ENCODE measurements at places on chromosomes 13 and 19.

- DNase-seq, result no peak
Observed at GRCh38 chr19:36049080-36049698, 4.9 kb downstream of the THAP8 start.

DNA sequence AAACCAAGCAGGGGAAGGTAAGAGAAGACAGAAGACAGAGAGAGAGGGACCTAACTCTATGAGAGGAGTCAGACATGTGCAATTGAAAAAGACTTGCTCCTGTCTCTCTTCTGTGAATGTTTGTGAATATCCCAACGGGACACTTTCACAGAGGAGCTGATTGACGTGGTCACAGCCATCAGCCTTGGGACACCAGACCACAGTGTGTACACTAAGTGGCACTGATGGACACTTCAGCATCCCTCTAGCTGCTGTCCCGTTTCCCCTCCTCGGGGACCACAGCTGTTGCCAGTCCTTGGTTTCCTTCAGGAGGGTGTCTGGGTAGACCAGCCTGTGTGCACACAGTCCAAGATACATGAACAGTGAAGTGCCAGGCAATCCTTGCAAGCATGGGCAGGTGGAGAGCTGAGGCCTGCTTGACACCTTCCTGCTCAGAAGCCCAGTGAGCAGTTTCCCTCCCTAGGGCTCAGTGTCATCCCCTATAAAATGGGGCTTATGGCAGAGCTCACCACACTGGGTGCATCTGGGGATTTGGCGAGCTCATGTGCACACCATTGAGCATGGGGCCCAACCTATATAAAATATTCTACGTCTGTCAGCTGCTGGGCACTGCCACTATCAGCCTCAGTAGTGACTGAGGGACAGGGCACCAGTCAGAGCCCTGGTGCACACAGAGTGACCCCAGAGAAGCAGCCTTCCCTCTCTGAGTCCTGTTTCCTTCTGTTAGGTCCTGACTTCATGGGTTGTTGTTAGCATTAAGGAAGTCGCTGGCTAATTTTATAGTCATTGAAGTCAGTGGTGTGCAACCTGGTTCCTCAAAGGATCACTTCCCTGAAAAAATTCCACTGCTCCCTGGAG is 4.3 kb upstream of the USF2 start:
- no peak for DNase-seq

DNA sequence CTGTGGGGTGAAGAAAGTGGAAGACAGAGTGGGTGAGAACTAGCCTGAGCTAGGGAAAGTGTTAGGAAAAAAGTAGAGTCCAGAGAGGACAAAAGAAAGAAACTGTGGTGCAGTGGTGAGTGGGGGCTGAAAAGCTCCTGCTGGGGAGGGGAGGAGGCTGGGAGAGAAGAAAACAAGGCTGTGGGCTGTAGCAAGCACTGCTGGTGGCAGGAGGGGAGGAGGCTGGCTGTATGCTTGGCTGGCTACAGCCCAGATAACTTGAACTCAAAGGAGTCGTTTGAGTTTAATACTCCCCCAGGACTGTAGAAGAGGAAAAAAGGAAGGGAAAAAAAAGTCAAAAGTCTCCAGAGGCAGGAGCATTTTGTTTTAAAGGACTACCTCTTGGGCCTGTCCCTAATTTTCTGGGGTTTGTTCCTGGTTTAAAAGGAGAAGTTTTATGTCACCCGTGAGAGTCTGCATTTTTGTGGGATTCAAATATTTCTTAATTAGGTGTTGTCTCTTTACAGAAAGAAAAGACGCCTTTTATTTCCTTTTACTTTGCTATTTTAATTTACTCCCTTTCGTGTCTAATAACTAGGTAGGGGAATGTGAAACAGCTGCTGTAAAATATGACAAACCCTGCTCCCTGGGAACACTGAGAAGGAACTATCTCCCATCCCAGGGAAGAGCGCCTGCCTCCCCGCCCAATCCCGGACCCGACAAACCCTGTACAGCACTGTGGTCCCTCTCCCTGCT is 21.7 kb downstream of the ZIC5 start:
- no peak for DNase-seq

- no peak for DNase-seq
Observed at GRCh38 chr13:87712012-87712411, 40.8 kb downstream of the SLITRK5 start.

DNA sequence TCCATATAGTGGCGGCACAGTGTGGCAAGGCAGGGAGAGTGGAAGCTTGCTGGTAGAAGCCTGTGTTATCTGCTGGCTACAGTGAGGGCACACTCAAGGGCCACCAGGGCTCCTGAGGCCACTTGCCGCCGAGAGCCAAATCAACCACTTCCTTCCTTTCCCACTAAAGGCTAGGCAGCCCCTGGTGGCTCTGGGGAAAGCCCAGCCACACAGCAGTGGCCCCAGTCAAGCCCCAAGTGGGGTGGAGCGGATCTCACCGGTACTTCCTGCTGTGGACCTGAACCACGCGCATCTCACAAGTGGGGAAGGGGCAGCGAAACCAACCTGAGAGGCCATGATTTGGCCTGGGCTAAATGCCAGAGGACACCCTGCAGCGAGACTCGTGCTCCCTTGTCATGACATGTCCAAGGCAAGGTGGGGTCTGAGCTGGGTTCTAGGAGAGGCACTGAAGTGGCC is 21.9 kb upstream of the SLC35E1 start:
- DNase-seq, result no peak

- no peak for DNase-seq
Observed at GRCh38 chr13:67273001-67273400, 42.9 kb upstream of the PCDH9 start.

- DNase-seq, result no peak
Observed at GRCh38 chr19:34573226-34573864, 91.8 kb downstream of the WTIP start.

GRCh38 chr13:23744315-23744714 is 144.9 kb downstream of the MIPEP start:
- DNase-seq, result no peak

DNA sequence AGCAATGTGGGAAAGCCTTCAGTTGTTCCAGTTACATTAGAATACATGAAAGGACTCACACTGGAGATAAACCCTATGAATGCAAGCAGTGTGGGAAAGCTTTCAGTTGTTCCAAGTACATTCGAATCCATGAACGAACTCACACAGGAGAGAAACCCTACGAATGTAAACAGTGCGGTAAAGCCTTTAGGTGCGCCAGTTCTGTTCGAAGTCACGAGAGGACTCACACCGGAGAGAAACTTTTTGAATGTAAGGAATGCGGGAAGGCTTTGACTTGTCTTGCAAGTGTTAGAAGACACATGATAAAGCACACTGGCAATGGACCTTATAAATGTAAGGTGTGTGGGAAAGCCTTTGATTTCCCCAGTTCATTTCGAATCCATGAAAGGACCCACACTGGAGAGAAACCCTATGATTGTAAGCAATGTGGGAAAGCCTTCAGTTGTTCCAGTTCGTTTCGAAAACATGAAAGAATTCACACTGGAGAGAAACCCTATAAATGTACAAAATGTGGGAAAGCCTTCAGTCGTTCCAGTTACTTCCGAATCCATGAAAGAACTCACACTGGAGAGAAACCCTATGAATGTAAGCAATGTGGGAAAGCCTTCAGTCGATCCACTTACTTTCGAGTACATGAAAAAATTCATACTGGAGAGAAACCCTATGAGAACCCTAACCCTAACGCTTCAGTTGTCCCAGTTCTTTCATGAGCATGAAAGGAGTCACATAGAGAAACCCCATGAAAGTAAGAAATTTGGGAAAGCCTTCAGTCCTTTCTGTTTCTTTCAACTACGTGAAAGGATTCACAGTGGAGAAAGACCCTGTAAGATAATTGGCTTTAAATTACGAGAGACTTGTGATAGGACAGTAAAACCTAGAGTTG is 20.1 kb downstream of the ZNF627 start:
- no peak for DNase-seq

DNA sequence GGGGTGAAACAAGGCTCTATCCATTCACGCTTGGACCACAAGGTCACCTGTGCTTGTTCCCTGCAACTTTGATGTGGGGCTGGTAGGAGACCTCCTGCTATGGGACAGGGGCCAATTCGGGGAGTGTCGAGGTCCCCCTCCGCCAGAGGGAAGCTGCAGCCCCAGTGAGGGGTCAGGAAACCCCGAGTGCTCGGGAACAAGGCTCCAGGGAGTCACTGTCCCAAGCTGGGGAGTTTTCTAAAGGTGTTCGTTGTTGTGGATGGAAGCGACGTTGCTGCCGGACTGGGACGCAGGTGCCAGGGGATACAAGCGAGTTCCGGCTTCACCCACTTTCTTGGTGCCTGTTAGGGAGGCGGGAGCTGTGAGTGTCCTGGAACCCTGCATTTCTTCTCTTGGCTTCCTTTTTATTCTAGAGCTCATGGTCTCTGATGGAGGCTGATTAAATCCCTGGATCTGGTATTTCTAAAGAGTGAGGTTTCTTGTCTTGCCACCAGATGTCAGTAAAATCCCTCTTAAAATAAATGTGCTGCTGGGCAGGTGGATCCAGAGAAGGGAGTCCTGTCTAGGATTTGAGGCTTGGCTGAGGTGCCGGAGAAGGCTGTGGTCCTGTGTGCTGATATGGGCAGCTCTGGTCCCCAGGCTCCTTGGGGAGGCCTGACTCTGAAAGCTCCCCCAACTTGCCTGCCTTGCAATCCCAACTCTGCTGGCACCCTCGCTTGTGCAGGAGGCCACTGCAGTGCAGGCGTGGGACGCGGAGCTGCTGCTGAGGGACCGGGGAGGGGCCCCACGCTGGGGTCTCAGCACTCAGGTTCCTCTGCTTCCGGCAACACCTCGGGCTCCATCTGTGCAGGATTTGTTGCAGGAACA is 153.9 kb downstream of the TEX29 start:
- peak; percentile 90 for DNase-seq

GRCh38 chr13:94435604-94436226 is 43.8 kb downstream of the DCT start:
- DNase-seq, result peak; percentile 82

DNA sequence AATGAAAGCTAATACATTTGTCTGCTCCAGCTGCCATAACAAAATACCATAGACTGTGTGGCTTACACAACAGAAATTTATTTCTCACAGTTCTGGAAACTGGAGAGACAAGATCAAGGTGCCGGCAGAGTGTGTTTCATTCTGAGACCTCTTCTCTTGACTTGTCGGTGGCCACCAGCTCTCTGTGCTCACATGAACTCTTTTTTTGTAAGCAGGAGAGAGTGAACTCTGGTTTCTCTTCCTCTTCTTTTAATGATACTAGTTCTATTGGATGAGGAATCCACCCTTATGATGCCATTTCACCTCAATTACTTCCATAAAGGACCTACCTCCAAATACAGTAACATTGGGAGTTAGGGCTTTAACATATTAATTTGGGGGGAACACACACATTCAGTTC is 11.7 kb downstream of the KCTD12 start:
- DNase-seq, result no peak

- DNase-seq, result no peak
Observed at GRCh38 chr13:63161219-63161618, 1745.6 kb upstream of the PCDH20 start.

- no peak for DNase-seq
Observed at GRCh38 chr13:29743201-29743786, 107.1 kb downstream of the UBL3 start.

GRCh38 chr19:45455707-45456499 is 11.9 kb upstream of the FOSB start:
- DNase-seq, result peak; percentile 26

DNA sequence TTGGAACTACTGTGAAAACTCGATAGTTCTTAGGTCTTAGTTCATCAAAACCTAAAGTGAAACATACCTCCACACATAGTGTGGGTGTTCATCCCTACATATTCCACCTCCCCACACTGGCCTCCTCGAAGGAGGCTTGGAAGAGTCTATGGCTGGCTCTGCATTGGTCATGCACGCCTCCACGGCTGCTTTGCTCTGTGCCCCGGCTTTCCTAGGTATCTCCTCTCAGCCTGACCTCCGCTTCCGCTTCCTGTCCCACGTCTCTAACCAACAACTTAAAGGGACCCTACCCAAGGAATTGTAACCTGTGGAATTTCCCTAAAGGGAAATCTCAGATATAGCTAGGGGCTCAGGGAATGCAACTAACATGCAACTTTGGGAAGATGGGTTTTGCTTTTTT is 79.7 kb upstream of the MBNL2 start:
- DNase-seq, result no peak

- no peak for DNase-seq
Observed at GRCh38 chr19:10538204-10538983, 5.3 kb upstream of the ATG4D start.

- DNase-seq, result no peak
Observed at GRCh38 chr13:76292726-76293125, 593.5 kb downstream of the KCTD12 start.

GRCh38 chr13:113947311-113948033 is 26.4 kb downstream of the C13orf46 start:
- peak; percentile 40 for DNase-seq

GRCh38 chr19:40803857-40804782 is 5.1 kb downstream of the EGLN2 start:
- DNase-seq, result no peak

GRCh38 chr19:402786-403185 is 6.2 kb downstream of the C2CD4C start:
- no peak for DNase-seq

- no peak for DNase-seq
Observed at GRCh38 chr19:37718304-37718703, 1.3 kb downstream of the ZNF607 start.

DNA sequence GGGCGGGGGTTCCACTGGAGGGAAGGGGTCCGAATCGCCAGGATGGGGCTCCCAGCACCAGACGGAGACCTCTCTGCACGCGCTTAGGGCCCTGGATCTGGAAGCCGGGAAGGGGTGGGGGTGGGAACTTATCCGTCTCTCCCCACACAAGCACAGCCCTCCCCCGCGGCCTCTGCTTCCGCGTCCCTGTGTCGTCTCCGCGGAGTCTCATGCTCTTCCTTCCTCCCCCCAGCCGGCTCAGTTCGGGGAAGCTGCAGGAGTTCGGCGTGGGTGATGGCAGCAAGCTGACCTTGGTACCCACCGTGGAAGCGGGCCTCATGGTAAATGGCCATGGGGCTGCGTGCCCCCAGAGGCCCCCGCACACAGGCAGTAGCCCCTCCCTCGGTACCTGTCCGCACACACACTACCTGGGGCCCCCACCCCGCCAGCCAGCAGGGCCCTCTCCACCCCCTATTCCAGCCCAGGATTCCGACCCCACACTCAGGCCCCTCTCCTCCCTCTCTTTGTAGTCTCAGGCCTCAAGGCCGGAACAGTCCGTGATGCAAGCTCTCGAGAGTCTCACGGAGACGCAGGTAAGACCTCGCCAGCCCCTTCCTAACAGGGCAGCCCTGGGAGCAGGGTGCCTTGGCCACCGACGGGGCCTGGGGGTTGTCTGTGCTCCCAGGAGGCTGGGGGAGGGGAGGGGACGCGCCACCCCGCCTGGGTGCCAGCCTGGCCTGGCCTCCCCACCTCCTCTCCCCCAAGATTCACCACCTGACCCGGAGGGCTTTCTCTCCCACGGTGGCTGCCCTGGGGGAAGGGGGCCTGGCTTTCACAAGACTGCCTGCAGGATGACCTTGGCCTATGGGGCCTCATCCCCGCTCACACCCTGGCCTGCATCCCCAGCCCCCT is 3.2 kb downstream of the MIDN start:
- DNase-seq, result peak; percentile 24

DNA sequence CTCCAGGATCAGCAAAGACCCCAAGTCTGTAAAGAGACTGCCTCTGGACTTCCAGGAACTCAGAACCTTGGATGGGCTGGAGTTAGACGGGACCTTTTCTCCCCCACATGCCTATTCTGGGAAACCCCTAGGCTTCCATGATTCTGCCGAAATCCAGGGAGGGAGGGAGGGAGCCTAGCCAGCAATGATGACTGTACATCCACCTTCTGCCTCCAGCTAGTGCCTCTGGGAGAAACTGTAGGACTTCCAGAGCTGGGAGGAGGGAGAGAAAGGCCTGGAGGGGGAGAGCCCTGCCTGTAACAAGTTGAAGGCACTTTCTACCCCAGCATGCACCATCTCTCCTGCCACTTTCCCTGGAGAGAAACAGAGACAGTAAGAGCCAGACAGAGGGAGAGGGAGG is 6.0 kb upstream of the HAS1 start:
- no peak for DNase-seq

GRCh38 chr13:75908141-75908540 is 272.0 kb downstream of the LMO7 start:
- no peak for DNase-seq

Data from NCI-H146 (cell line).